BE2C (cell line): ENCODE measurements at places on chromosomes 13 and 19.

DNA sequence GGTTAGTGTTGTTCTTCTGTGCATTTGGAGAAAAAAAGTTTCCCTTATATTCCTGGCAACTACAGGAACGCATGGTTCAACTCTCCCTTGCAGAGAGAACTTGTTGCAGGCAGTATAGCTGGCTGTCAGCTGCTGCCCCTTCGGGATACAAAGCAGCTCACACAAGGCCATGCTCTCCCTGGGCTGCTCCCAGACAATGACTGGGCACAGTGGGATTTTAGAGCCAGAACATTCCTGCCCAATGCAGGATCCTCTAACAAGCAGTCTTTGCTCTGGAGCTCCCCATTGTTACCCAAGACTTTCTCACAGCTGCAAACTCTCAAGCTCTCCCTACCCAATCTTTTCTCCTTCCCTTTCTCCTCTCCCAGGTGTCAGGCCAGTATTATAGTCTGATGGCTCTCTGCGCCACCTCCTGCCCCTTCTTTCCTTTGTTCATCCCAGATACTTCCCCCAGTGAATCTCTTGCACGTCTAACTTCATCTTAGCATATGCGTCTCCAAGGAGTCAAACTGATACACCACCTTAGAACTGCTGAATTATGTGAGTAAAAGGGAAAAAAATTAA lies 27.5 kb upstream of the SERPINE3 start:
- no peak for DNase-seq

DNA sequence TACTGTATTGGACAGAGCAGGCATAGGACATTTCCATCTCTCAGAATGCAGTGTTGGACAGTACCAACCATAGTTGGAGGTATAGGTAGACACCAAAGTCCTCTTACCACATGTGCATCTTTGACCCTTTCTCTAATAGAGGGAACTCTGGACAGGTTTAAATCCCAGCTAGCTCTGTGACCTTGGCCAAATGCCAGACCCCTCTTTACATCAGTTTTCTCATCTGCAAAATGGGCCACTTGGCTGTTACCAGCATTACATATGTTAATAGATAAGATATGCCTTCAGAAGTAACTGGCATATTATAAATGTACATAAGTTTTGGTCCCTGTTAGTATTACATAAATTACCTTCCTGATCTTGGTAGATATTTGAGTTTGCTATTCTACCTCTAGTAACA lies 54.3 kb downstream of the CDK8 start:
- no peak for DNase-seq

DNA sequence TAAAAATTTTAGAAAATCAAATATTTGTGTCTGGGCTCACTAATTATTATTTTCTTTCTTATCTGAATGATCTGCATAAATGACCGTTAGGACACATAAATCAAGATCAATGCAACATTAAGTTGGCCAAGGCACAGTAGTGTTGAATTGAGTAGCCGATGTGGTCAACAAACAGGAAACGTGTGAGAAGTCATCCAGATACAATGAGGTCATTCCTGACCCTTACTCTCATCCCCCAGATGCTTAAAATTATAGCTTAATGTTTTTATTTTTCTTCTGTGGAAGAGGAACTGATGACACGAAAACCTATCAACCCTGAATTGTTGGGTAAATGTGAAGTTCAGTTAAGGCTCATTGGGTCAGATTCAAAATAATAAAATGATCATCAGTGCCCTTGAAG lies 222.9 kb downstream of the RFC3 start:
- DNase-seq: no peak

GRCh38 chr13:33260168-33261098 lies 25.1 kb downstream of the STARD13 start:
- DNase-seq: no peak

- DNase-seq: peak; percentile 53
Observed at GRCh38 chr19:48372904-48373303, 8.7 kb downstream of the SYNGR4 start.

DNA sequence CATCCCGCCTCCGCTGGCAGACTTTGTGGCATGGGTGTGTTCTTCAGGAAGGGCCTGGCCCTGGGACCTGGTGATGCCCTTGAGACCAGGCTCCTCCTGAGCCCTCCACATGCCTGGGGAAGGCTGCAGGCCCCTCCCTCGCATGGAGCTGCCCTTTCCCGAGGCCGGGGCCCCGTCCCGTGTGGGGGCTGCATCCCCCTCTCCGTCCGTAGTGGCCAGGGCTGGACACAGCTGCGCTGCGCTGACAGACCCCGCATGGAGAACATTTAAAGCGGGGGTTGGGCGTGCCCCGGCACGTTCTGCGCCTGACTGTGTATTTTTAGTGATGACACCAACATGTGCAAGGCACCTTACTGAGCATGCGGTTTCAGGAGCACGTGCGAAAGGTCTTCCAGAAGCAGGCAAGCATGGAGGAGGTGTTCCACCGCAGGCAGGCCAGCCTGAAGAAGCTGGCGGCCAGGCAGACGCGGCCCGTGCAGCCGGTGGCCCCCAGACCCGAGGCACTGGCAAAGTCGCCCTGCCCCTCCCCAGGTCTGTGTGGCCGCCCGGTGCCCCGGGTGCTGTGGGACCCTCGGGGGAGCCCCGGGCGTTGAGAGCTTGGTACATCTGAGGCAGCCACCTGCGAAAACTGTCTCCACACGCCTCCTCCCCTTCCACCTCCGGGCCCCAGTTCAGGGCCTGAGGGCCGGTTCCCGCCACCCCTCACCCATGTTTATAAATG lies 28.8 kb upstream of the F7 start:
- DNase-seq: peak; percentile 10

DNA sequence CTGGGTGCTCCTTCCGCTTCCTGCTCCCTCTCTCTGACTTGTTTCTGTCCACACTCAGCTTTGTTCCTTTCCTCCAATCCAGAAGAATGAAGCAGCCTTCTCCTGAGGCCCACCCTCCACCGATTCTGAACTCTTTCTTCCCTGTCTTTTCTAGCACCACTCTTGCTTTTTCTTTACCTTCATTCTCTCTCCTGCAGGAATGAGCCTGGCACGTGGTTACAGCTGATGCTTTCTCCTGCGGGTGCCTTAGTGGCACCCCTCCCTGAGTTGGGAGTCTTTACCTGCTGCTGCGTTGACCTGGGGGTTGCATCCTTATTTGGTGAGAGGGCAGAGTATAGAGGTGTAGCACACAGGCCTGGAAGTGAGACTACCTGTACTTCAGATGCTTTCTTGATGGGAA lies 6.2 kb downstream of the UBAC2 start:
- DNase-seq: no peak

DNA sequence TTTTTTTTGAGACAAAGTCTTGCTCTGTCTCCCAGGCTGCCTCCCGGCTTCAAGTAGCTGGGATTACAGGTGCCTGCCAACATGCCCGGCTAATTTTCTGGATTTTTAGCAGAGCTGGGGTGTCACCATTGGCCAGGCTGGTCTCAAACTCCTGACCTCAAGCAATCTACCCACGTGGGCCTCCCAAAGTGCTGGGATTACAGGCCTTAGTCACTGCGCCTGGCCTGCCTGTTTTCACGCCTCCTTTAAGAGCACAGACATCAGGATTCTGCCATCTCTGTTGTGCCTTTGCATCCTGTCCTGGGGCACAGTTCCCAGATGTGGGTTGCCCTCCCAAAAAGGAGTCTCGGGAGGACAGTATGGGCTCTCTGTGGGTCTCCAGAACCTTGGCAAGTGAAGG lies 2.5 kb upstream of the PRAM1 start:
- DNase-seq: no peak

GRCh38 chr13:38735665-38736440 lies 49.0 kb downstream of the FREM2 start:
- no peak for DNase-seq

GRCh38 chr19:42323473-42323851 lies 2.0 kb upstream of the MEGF8 start:
- no peak for DNase-seq

DNA sequence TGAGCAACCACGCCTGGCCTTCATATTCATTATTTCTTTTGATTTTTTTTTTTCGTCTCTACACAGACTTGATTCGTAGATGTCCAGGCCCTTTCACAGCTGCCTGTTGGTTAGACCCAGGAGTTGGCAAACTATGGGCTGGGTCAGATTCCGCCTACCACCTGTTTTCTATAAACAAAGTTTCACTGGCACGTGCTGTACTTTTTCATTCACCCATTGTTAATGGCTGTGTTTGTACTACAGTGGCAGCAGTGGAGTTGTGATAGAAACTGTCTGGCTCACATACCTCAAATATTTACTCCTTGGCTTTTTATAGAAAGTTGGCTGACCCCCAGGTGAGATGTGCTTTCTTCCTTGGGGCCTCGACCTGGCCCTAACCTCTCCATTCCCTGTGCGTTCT lies 72.9 kb upstream of the TEX29 start:
- DNase-seq: no peak

DNA sequence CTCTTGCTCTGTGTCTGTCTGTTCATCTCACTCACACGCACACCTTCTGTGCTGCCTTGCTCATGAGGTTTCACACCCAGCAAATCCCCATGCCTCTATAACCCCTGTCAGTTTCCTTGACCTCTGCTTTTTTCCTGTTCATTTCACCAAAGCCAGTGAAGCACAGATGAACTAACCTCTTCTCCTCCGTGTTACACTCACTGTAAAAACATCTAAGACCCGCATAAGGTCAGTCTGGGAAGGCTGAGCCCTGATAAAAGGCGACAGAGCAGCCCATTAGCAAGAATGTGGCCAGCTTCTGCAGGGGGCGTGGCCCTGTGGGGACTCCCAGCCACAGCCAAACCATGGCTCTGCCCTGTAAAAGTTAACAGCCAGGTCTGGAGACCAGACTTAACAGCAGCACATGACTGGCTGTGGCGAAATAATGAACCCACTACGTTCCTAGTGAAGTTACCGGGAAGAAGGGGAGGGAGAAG lies 42.8 kb upstream of the NPAS1 start:
- no peak for DNase-seq

DNA sequence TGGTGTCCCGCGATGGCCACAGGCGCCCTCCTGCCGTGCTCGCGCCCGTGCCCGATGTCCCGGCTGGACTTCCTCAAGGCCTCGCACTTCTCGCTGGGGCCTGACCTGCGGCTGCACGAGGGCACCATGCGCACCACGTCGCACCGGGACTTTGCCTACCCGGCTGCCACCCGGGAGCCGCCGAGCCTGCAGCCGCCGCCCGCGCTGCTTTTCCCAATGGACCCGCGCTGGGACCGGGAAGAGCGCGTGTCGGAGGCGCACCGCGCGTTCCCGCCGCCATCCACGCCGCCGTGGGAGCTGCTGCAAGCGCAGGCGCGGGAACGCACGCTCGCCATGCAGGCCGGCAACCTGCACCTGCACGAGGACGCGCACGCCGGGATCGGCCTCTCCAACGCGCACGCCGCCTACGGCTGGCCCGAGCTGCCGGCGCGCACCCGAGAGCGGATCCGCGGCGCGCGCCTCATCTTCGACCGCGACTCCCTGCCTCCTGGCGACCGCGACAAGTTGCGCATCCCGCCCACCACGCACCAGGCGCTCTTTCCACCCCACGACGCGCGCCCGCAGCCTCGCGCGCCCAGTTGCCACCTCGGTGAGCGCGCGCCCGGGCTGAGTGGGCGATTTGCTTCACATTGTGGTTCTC lies 12.1 kb upstream of the PEX11G start:
- DNase-seq: peak; percentile 83

GRCh38 chr19:17232258-17232657 lies 6.2 kb downstream of the OCEL1 start:
- DNase-seq: no peak

GRCh38 chr13:45332036-45332830 lies 8.8 kb downstream of the TPT1 start:
- DNase-seq: peak; percentile 24

- no peak for DNase-seq
Observed at GRCh38 chr13:97761796-97762540, 191.5 kb upstream of the IPO5 start.

GRCh38 chr19:10454267-10454666 lies 33.9 kb downstream of the PDE4A start:
- DNase-seq: peak; percentile 54

GRCh38 chr19:19948800-19949199 lies 48.1 kb downstream of the ZNF93 start:
- DNase-seq: no peak

DNA sequence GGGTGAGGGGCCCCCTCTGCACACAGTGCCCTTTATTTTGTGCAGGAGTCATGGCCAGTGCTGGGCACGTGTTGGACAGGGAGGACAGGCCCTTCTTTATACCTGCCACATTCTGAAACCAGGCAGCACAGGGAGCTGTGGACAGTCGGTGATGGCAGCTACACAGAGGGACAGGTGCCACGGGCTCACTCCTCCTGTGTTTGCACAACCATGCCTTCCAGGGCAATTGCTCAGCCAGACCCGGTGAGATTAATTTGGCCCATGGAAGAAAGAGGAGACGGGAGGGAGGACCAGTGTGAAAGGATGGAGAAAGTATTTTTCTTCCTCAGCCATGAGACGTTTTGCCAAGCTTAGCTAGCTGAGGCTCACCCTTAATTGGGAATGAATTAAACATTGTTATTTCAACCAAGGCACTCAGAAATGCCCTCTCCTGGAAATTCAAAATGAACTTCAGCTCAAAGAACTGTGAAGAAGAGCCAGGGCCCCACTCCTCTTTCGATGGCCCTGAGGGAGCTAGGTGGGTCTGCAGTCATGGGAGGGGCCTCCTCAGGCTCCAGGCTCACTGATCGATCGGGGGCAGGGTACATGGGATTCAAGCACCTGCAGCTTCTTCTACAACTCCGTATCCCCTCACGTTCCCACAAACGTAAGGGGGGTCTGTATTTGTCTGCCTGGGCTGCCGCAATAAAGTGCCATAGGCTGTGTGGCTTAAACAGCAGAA lies 41.2 kb downstream of the SHISA2 start:
- DNase-seq: no peak

DNA sequence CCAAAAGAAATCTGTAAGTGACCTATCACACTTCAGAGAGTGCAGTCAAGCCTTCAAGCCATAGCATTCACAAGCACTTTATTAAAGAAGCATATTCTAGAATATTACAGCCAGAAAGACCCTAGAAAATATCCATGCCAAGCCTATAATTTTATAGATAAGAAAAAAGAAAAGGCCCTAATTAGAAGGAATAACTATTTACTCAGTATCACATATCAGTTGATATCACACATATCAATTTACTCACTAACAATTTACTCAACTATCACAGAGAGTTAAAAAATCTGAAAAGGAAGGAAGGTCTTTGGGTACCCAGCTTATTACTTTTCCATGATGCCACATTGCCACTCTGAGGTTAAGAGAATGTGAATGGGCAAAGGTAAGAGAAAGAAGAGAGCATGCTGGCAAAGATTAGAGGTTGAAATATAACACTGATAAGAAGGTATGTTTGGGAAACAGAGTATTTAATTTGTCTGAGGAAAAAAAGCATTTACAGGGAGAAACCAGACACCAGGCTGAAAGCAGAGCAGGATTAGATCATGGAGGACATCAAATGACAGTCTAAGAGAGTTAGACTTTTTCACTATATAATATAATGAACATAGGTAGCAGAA lies 186.2 kb downstream of the VWA8 start:
- DNase-seq: no peak

- no peak for DNase-seq
Observed at GRCh38 chr19:42293540-42293939, 8.4 kb upstream of the PRR19 start.

- no peak for DNase-seq
Observed at GRCh38 chr19:16435999-16436650, 35.6 kb downstream of the EPS15L1 start.

- no peak for DNase-seq
Observed at GRCh38 chr13:62747152-62747551, 1331.5 kb upstream of the PCDH20 start.
